Testis (tissue), 5 donors: ENCODE measurements at places on chromosomes 1 and 21.

GRCh38 chr1:167165948-167166689, 54.6 kb upstream of the POU2F1 start:
- no peak for DNase-seq

- no peak for DNase-seq
These were observed 21.2 kb downstream of the PEX14 start for GRCh38 chr1:10495952-10496351.

DNA sequence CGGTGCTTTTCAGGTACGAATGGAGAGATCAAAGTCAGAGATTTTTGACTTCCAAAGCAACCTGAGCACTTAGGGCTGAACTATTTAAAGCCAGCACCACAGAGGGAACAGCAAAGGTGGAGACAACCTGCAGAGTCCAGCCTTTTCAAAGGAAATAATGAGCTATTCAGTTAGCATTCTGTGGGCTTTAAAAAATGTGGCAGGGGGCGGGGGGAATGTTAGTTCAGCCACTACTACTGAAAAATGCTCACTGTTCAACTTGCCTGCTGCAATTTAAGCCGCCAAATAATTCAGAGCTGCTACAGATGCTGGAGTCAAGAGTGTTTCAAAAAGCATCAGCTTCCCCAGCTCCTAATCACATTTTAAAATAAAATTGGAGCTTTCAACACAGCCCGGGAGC, 473.3 kb upstream of the PLXNA2 start:
- DNase-seq = no peak

- no peak for DNase-seq
These were observed 56.6 kb downstream of the PLXNA2 start for GRCh38 chr1:208187499-208188041.

- no peak for DNase-seq
These were observed 56.7 kb downstream of the EDARADD start for GRCh38 chr1:236450779-236451178.

DNA sequence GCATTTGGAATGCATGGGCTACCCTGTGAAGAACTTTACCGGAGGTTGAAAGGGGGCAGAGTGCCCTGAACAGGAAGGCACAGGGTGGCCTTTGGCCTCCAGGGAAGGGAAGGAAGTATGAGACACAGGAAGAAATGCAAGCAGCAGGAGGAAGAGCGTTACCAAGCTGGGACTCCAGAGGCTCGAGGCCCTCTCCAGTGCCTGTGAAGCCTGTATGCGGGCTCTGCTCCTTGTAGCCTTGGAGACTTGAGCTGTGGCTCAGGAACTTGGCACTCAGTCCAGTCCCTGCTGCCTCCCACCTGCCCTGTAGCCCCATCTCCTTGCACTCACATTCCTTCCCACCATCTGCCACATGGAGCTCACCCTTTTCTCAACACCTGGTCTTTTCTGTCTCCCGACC, 33.5 kb upstream of the RNF19B start:
- DNase-seq = no peak

DNA sequence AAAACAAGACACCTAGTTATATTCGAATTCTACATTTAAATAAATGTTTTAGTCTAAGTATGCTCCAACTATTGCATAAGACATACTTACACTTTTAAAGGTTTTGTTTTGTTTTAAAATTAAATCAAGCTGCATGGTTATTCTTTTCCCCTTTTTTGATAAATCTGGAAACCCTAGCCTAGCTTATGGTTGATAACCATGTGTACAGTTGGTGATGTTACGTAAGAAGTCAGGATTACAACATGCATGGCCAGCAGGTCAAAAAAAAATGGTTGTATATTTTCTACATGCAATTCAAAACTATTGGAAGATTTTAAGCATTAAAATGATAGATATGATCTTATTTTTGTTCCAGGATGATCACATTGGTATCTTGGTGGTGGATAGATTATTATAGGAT, 1600.6 kb downstream of the PLA2G4A start:
- no peak for DNase-seq

DNA sequence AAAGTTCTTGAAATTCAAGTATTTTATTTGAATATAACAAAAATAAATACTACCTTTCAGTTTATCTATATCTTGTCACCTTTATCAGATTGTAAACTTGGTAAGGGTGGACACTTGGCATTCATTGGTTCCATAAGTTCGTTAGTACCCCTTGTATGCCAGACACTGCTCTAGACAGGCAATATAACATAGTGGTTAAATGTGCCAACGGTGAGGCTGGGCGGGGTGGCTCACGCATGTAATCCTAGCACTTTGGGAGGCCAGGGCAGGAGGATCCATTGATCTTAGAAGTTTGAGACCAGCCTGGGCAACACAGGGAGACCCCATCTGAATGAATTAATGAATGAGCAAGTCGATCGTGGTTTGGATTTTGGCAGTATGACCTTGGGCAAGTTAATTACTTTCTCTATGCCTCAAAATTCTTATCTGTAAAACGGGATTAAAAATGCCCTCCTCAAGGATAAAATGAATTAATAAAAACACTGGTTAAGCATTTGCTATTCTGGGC, 26.3 kb upstream of the SH3D21 start:
- DNase-seq = no peak

DNA sequence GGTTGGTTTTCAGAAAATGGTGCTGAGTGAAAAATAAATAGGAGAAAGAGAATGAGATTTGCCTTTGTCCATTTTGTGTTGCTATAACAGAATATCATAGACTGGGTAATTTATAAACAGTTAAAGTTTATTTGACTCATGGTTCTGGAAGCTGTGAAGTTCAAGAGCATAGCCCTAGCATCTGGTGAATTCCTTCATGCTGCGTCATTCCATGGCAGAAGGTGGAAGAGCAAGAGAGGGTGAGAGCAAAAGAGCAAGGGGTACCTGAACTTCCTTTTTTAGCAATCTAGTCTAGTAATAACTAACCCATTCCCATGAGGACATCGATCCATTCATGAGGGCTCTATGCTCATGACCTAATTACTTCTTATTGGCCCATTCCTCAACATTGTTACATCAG, 209.1 kb upstream of the ZP4 start:
- no peak for DNase-seq

DNA sequence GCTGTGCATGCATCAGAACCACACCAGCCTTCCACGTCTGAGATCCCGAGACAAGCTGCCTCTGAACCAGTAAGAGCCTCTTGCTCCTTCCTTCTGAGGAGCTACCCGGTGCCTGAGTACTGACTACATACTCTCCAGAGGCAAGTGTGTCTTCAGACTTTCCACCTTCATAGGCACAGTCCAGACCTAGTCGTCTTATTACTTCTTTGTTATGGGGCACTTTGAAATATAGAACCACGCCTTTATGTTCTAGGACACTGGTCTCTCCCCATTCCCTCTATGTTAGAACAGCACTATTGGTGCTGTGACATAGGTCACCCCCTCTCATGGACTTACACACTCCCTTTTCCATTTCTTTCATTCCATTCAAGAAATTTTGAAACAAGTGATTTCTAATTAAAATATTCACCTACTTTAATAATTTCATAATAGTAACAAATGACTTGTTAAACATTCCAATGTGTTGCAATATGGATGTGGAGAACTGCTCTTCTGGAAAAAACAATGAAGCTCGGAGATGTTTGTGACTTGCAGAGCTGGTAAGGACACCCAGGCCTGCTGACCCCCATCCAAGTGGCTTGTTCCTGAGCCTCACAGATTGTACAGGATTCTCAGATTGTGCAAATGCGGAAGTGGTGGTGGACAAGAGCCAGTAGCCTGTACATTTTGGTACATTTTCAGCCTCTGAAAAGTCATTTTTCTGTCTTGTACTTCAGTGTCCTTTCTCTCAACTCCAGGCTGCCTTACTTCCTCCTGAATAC, 76.1 kb upstream of the SIPA1L2 start:
- DNase-seq = no peak

DNA sequence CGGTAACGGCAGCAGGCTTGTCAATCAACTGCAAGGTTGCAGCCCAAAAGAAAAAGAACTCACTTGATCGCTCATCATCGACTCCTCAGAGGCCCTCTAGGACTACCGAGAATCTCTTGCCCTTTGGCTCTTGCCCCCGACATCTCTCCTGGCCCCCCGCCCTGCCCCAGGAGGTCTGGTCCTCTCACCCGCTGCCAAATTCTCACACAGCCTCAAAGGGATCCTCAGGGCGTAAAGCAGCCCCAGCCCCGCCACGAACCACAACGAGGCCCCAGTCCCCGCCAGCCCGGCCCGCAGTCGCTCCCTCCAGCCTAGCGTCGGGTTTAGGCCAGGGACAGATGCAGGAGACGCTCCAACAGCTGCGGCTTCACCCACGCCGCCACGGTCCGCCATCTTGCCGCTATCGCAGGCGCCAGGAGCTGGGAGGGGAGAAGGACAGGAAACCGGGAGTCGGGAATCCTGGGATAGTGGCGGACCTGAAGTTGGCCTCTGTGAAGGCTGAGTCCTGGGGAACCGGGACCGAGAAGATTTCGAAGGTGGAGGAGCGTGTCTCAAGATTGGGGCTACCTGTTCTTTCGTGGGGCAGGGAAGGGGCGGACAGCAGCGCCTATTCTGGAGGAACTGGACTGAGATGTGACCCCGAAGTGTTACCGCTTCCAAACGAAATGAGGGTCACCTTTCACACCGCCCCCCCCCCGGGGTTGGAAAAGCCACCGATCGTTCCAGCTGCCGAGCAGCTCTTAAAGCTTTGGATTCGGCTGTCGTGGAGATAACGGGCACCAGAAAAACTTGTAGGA, at the start of gene ST7L:
ST7L (minus strand) TSS at position 421 of the 797 bp plus-strand sequence; CDS start at position 393, 28 bp downstream.
- DNase-seq = peak; percentile 90

GRCh38 chr1:19625291-19625937, 18.7 kb upstream of the NBL1 start:
- no peak for DNase-seq

- DNase-seq = no peak
These were observed 648 bp downstream of the EPHA8 start for GRCh38 chr1:22563671-22564602.

DNA sequence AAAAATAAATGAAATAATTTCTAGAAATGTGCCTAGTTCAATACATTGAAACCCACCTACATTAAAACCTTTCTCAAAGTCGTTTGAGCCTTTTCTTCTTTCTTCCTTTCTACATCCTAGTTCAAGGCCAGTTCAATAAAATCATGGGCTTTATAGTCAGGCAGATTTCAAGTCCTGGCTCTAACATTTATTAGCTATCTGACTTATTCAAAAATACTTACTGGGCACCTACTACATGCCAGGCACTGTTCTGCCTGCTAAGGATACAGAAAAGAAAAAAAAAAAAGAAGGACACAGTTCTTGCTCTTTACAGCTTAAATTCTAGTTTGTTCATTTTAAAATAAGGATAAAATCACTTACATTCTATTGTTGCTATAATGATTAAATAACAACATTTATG, 134.2 kb upstream of the FGGY start:
- DNase-seq = no peak

GRCh38 chr1:203214871-203215270, 14.6 kb downstream of the CHIT1 start:
- DNase-seq = no peak

DNA sequence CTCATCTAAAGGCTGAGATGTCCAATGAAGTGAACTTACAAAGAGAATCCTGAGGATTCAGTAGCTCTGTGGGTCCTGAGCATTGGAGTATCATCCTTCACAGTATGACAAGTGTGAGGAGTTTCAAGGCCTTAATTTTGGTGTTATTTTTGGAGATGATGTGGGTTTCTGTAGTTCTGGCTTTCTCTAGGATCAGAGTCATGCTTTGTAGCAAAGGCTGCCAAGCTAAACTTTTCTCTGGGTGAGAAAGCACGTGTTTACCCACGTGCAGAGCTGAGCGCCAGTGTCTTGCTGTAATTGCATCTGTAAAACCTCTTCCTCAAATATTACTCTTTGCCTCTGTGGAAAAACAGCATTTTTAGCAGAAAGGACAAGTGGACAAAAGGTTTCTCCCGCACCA, 387.8 kb upstream of the LYPLAL1 start:
- peak; percentile 81 for DNase-seq

GRCh38 chr1:95584315-95584714, 350.3 kb downstream of the RWDD3 start:
- DNase-seq = no peak

- DNase-seq = no peak
These were observed 187.7 kb upstream of the SGIP1 start for GRCh38 chr1:66346057-66346795.

GRCh38 chr21:37032877-37033471, 26.5 kb downstream of the RIPPLY3 start:
- DNase-seq = no peak

- DNase-seq = no peak
These were observed 2.6 kb downstream of the MRPS6 start for GRCh38 chr21:34075760-34076660.

- no peak for DNase-seq
These were observed 35.4 kb upstream of the ZNF281 start for GRCh38 chr1:200445213-200445612.

DNA sequence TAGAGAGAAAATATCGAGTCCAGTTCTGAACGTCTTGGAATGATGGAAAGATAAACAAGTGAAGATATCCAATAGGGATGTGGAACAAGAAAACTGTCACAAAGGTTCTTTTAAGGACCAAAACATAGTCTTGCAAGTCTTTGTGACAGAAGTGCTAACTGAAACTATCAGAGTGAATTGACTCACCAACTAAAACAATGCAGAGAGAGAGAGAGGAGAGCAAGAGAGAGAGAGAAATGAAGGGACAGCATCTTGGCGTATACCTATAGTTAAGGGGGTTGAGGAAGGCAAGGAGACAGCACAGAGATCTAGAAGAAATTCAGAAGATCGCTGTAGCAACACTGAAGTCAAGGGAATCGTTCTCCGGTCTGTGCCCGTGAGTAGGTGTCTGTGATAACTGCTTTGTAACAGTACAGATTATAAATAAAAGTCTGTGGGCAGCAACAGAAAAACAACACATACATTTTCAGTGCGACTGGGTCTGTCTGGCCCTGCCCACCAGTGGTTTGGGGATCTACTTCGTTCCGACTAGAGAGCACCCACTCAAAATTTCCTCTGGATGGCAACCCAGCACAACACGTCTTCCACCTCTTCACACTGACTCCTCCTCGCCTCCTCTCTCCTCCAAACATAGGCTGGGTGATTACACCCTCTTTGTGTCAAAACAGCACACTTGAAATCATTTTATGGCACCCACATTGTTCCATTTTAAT, 4.8 kb upstream of the COA6 start:
- DNase-seq = no peak

- no peak for DNase-seq
These were observed 96.0 kb upstream of the BMP8A start for GRCh38 chr1:39395357-39395831.

DNA sequence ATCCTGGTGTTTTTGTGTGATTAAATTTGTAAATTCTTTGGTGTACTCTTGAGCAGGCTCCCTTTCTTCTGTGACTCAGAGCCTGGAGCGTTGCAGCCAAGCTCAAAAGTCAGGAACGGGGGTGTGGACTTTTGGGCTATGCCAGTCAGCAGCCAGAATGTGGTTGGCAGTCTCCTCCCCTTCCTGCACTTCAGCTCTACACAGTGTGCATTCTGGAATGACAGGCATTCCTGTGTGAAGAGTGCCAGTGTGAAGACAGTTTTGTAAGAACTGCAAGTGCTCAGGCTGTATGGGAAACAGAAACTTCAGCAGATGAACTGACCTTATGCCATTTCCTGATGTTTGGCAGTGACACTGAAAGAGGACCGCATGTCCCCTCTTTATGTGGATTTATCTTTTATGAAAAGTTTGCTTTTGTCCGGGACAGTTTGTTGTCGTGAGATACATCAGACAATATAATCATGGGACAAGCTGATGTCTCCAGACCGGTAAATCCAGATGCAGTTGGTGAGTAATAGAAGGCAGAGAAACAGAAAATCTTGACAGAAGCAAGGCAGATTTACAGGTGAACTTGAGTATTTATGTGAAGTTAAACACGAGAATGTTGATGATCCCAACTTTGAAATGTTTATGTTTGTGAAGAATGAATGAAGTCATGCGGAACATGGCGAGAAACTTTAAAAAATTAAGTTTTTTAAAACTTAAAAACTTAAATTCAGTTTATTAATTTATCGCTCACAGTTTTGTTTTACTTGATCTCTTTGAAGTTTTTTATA, 67.7 kb upstream of the RCC1 start:
- DNase-seq = peak; percentile 80
